ENCODE measurements at places on chromosomes 7 and 10.

GRCh38 chr7:111954474-111955381, 251.5 kb downstream of the DOCK4 start:
- no peak for DNase-seq

DNA sequence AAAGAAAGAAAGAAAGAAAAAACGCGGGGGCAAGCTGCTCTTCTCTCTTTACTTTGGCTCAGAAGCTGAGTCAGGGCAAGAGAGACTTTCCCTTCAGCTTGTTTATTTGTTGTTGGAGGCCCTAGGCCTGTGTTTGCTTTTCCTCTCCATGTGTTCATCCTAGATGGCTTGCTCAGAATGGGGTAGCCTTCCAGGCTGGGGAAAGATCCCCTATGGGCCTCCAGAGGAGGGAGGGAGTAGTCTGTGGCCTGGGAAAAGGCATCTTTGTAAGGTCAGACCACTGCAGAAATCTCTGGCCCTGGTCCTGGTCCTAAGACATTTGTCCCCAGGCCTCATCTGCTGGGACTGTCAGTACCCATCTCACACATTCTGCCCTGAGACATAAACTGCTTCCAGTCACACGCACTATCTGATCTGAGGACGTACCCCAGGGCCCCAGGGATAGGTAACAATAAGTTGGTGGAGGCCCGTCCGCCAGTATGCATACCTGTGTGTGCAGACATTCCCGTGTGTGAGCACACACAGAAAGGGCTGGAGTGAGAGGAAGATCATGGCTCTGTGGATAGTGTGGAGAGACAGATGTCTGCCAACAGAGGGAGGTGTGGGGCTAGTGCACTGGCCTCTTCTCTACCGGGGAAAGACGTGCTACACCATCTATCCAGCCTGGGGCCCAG, 4.9 kb upstream of the SCD start:
- peak; percentile 36 for DNase-seq

DNA sequence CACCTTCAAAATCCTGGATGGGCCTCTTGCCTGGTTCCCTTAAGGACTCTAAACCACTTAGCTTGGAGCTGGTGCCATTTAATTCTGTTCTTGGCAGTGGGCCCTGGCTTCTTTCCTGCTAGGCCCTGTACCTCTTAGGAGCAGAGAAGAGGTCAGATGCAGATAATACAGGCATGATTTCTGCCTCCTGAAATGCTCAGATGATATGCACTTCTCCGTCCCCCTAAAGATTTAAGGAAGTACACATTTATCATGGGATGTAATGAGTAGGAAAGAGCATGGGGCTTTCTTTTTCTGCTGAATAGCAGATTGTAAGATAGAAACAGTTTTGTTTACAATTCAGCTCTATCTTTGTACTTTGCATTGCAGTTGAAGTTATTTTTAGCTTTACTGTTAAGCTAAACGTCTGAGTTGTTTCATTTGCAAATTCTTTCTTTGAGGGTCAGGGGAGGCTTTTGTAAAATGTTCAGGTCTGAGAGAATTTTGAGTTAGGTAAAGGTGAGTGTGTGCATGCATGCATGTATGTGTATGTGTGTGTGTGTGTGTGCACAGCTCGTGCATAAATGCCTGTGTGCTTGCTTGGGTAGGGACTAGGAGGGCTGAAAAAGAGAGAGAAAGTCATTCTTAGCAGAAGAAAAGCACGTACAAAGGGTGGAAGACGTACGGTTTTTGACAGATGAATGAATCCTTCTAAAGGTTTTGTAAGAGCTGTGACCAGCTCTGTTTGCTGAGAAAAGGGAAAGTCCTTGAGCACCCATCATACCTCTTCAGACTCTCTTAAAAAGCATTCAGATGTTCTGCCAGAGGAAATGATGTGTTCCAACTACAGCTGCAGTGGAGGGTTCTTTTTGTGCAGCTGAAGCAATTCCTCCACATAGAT, 364.2 kb downstream of the AUTS2 start:
- DNase-seq, result no peak

- no peak for DNase-seq
Observed at GRCh38 chr7:71638108-71638507, 506.2 kb downstream of the GALNT17 start.

GRCh38 chr7:120486164-120486563, 213.2 kb downstream of the KCND2 start:
- no peak for DNase-seq

DNA sequence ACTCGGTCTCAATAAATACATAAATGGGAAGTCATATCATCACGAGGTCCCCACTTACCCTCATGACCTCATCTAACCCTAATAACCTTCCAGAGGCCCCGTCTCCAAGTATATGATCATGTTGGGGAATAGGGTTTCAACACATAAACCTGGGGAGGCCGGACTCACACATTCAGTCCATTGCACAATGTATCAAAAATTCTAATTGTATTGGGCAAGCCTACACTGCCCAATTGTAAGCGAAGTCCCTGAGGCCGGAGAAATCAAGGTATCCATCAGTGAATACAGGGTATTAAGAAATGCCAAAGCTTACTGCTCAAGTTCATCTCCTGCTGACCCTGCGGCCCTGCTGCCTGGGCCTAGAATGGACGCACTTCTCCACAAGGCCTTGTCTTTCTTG, 69.6 kb downstream of the PARP12 start:
- no peak for DNase-seq

- no peak for DNase-seq
Observed at GRCh38 chr10:129501652-129502436, 34.8 kb downstream of the MGMT start.

- DNase-seq, result no peak
Observed at GRCh38 chr10:21687266-21688008, 153.4 kb downstream of the MLLT10 start.

DNA sequence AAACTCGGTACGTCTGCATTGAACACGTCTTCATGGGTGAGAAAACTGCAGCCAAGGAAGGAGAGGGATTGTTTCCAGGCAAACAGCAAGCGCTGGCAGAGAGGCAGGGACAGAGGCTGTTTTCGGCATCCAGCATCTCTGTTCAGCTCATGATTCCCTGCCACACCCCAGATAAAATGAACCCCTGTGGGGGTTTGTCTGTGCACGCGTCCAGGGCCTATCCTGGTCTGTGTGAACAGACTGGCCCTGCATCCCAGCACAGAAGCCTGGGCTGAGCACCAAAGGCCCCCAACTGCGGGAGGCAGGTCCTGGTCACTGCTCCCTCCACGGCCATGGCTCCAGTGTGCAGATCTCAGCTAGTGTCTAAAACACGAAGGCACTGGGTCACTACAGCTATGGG, 83.3 kb upstream of the FAM20C start:
- DNase-seq, result no peak

- DNase-seq, result no peak
Observed at GRCh38 chr7:137080516-137081203, 212.2 kb downstream of the CHRM2 start.

- DNase-seq, result no peak
Observed at GRCh38 chr10:36736311-36736710, 389.1 kb upstream of the ANKRD30A start.

GRCh38 chr7:8018961-8019360, 50.4 kb downstream of the GLCCI1 start:
- no peak for DNase-seq

DNA sequence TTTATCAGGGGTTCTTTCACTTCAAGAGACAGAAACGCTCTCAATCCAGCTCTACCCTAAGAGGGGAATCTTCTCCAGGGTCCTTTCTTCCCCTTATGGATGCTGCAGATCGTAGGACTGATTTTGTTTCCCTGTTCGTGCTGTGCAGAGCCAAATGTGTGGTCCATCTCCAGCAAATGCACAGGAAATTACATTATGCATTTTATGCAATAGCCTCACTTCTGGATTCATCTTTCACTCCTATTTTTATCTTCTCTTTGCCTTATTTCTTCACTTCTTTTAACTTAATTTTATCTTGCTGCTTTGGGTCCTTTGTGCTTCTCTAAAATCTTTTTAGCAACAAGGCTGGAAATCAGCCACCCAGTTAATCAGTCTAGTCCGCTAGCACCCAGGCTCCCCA, 184.5 kb upstream of the INHBA start:
- no peak for DNase-seq

- DNase-seq, result no peak
Observed at GRCh38 chr7:128383776-128384175, 22.3 kb upstream of the PRRT4 start.

GRCh38 chr10:17814973-17815372, 5.8 kb downstream of the MRC1 start:
- no peak for DNase-seq

DNA sequence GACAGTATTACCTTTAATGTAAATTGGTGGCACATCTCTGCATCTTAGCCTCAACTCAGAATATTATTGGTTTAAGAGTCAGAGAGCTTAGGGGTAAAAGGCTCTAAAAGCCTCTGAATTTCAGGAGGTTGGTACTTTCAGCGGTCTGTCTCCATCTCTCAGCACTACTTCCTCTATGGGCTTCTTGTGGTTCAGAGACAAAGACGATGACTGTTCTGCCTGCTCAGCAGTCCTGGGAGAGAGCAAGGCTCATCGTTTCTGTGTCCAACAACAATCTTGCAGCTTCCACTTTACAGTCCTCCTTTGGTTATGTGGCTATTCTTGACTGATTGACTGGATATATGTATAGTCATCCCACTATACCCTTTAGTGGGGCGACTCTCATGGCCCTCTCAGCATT, 394.7 kb downstream of the AUTS2 start:
- no peak for DNase-seq

Measured in activated gamma-delta T cell treated with Interleukin-2 at 50 U/mL for 16 hours (primary cell).